Activated CD4-positive, alpha-beta T cell treated with anti-CD3 and anti-CD28 coated beads, Interleukin-2, amount 50 U/mL, for 16 hours (primary cell): ENCODE measurements at places on chromosomes 6 and 20.

DNA sequence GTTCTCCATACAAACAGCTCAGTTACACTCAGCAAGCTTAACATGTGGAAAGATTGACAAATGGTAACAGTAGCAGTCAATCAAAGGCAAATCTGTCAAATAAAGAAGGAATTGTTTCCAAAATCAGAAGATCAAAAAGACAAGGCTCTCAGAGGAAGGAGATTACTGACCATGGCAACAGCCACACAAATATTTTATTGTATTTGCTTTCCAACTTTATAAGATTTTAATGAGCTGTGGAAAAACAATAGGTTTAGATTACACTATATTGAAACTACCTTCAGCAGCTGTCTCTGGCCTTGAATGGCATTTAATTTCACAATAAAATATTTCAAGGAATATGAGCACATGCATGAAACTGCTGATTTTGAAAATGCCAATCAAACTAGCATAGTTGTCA is 1143.9 kb upstream of the GJE1 start:
- DNase-seq, result no peak

GRCh38 chr6:101482606-101483005 is 89.1 kb downstream of the GRIK2 start:
- DNase-seq, result no peak

- DNase-seq, result peak; percentile 2
Measured at GRCh38 chr6:103002282-103002681, 1608.8 kb downstream of the GRIK2 start.

DNA sequence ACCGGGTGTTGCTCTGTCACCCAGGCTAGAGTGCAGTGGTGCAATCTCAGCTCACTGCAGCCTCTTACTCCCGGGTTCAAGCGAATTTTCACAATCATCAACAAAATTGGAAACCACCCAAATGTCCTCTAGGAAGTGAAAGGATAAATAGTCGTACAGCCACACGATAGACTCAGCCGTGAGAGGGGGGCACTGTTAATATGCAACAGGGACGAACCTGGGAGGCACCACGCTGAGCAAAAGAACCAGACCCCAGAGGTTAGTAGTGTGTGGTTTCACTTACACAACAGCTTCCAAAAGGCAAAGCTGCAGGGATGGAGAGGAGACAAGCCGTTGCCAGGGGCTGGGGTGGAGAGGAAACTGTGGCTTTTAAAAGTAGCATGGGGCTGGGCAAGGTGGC is 30.1 kb upstream of the NTSR1 start:
- DNase-seq, result no peak

- DNase-seq, result no peak
Measured at GRCh38 chr20:57711826-57712225, 2.0 kb upstream of the PMEPA1 start.

- DNase-seq, result no peak
Measured at GRCh38 chr20:61082720-61083119, 169.3 kb upstream of the CDH4 start.

DNA sequence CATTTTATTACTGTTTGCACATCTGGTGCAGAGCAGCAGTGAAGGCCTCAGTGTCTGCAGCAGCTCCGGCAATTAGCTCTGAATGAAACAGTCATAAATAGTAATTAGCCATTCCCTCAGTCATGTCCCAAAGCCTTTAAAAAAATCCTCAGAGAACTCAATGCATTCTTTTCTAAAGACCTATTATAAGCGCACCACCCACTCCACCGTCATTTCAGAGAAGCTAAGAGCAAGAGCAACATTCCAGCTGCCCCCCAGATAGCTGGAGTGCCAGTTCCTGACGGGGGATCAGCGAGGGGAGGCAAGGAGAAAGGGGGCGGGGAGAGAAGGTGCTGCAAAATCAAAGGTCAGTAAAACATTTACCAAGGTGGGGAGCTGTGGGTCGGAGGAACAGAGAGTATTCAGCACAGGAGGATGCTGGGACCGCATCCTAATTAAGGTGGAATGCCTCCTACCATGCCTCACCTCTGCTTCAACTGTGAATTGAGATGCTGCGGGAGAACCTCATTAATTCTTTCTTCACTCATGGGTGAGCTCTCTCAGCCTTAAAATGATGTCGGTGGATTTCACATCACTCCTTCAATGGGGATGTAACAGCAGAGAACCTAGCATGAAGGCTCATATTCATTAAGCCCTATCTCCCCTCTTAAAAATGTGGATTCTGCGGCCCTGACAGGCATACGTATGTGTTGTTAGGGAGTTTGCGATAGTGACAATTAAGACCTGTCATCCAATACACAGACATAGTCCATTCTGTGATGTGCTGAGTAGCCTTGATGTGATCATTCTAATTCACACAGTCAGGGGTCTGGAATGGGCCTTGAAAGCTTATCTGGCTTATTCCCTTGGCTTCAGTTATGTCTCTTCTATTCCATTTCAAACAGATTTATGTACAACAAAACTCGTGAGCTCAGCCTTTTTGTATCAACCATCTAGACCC is 469.5 kb upstream of the NRSN1 start:
- no peak for DNase-seq

GRCh38 chr20:32487381-32487780 is 97.8 kb downstream of the NOL4L start:
- no peak for DNase-seq

DNA sequence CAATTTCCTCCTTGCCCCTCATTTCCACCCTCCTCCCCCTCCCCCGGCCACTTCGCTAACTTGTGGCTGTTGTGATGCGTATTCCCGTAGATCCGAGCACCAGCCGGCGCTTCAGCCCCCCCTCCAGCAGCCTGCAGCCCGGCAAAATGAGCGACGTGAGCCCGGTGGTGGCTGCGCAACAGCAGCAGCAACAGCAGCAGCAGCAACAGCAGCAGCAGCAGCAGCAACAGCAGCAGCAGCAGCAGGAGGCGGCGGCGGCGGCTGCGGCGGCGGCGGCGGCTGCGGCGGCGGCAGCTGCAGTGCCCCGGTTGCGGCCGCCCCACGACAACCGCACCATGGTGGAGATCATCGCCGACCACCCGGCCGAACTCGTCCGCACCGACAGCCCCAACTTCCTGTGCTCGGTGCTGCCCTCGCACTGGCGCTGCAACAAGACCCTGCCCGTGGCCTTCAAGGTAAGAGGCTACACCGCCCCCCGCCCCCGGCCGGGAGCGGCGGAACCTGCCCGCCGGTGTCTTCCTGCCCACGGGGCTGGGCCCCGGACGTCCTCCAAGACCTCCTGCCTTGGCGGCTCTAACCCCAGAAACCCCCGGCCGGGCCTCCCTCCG is 44.9 kb upstream of the SUPT3H start:
- DNase-seq, result peak; percentile 71

DNA sequence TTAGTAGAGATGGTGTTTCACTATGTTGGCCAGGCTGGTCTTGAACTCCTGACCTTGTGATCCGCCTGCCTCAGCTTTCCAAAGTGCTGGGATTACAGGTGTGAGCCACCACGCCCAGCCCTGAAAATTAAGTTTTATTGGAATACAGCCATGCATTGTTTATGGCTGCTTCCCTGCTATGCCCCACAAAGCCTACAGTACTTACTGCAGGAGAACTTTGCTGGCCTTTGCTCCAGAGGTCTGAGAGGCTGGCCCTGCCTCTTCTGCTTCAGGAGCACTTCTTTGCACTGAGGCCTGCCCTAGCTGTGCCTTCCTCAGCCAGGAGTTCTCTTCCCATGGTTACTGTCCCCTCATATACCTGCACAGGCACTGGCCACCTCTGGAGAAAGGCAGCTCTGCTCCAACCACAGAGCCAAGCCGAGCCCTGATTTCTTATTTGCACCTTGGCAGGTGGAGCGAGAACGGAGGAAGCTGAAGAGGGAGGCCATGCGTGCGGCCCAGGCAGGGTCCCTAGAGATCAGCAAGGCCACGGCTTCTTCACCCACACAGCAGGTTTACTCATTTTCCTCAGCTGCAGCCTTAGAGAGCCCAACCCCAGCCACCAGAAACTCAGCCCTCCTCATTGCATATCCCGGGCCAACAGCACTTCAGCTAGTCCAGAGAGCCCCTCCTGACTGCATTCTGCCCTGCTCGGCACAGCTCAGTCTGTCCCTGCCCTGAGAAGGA is 20.8 kb downstream of the C20orf173 start:
- no peak for DNase-seq

- DNase-seq, result no peak
Measured at GRCh38 chr6:17388365-17388764, 5.0 kb upstream of the CAP2 start.

DNA sequence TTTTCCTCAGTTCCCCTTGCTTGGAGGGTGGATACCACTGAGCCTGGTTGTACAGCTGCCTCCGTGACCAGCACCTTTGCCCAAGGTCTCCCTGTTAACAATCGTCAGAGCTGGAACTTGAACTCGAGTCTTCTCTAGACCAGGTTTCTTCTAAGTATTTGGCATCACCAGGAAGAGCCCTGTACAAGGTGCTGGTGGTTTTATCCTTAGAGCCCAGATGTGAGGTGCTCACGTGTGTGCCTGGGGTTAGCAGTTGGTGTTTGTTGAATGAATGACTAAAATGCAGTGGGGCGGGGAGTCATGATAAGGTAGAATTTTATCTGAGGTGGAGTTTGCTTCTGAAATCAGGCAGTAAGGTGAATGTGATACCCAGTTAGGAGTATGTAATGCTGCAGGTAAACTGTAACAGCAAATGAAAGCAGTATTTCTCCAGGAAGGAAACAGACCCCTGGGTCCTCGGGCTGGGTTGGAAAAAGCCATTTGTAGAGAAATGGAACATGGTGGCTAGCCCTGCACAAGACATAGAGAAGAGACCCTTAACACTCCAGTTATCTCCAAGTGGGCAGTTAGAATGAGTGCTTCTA is 3.1 kb downstream of the DNAJC5 start:
- DNase-seq, result no peak
